ENCODE measurements at places on chromosomes 6 and 20. TPM values are rescaled to one million over a fixed set of nuclear protein-coding genes. Genes with fewer than 3 reads are reported as not detected.

Gene UBD
- not detected for total RNA-seq

Gene PCSK2
- under 0.01 TPM for total RNA-seq

Gene WFDC5
- total RNA-seq: not detected

Gene CCN5
- total RNA-seq: 5.0 TPM

Gene COL10A1
- 0.09 TPM for total RNA-seq

Gene SAMD3
- total RNA-seq: 11.8 TPM

Gene DPPA5
- not detected for total RNA-seq

Gene FBXO9
- 54.5 TPM for total RNA-seq

Gene DEFB132
- not detected for total RNA-seq

Gene IL17F
- total RNA-seq: not detected

Gene SNX9
- 98.8 TPM for total RNA-seq
